ENCODE measurements at places on chromosomes 4 and X.

GRCh38 chr4:142598132-142598531, 248.0 kb downstream of the INPP4B start:
- no peak for DNase-seq

GRCh38 chr4:152634110-152634760, 45.6 kb downstream of the TMEM154 start:
- DNase-seq, result no peak

GRCh38 chrX:136829413-136829812, 48.7 kb upstream of the ARHGEF6 start:
- no peak for DNase-seq

DNA sequence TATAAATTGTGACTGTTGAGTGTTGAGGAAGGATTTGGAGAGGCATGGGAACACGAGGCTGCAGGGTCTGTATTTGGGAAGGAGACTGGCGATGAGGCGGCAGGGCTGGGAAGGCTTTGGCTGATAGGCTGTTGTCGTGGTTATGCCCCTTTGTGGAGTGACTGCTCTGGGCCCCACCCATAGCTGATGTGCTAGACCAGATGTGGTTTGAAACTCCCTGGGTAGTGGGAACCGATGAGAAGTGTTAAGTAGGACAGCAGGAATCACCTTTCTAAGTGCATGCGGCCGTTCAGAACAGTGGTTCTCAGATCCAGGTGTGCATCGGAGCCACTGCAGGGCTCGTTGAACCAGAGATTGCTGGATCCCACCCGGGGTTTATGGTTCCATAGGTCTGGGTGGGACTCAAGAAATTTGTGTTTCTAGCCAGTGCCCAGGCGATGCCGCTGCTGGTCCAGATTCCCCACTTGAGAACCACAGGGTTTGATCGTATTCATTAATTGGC, 42.3 kb downstream of the TBC1D14 start:
- no peak for DNase-seq

GRCh38 chr4:185931986-185932385, 120.0 kb upstream of the SORBS2 start:
- no peak for DNase-seq

DNA sequence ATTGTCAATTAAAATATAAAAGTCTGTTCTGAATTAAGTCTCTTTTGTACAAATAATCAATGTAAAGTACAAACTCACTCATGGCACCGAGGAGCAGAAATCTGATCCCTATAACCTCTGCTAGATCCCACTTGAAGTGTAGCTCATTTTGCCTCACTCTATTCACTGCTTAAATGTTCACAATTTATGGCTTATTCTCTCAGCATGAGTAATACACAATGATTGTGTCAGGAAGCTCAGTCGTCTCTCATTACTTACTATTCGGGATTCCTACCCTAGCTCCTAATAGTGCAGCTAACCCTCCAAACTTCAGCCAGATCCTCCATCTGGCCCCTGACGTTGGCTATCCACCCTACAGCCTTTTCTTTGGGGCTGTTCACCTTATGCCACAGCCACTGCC, 4.7 kb upstream of the AMMECR1 start:
- no peak for DNase-seq

GRCh38 chr4:85803856-85804255, 328.9 kb downstream of the ARHGAP24 start:
- DNase-seq, result no peak

- DNase-seq, result no peak
Observed at GRCh38 chr4:74327762-74328161, 19.5 kb downstream of the EPGN start.

DNA sequence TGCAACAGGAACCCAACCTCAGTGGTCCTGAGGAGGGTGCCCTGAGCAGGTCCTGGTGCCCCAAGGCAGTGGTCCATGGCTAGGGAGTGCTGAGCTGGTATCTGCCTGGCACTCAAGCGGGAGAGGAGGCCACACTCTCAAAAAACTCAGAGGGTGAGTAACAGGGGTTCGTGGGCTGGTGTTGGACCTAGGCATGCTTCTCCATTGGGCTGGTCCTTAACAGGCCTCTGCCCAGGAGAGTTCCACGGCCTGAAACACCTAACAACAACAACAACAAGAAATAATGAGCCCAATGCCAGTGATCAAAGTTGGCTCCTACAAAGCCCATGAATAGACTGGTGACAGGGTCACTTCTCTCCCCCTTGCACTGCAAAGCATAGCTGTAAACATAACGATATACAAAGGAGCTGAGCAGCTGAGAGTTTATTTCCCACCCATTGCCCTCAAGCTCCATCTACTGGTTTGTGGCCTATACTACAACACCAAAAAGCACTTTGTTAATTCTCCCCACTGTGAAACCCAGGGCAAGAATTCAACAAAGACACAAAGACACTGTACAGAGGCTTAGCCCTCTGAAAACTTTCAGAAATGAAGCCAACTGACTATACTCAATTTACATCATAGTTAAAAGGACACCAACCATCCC, 736.1 kb upstream of the ADGRL3 start:
- no peak for DNase-seq

DNA sequence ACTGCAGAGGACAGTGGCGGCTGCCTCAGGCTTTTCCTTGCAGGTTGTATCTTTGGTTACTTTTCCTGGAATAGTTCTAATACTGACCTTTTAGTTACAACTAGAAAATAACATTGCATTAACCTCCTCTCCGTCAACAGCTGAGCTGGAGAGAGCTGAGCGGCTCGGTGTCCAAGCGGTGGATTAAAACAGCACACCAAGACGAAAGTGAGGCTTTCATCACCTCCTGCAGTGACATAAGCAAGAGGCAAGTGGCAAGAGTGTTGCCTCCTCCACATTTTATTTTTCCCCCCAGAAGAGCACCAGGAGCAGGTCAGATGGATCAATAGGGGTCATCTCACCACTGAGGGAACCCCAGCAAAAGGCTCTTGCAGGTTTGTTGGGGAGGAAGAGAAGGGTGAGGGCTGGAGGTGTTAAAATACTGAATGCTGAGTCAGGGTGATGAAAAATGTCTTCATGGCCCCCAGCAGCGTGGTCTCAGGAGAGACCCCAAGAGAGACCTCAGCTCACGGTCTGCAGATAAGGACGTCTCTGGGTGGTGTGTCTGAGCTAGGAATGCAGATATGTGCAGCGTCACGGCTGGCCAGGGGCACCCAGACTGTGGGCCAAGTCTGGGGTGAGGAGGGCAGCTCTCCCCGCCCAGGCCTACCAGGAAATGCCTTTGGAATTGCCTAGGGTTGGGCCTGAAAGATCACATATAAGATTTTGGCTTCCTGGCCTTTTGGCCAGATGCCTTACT, 50.3 kb downstream of the CASP3 start:
- no peak for DNase-seq

DNA sequence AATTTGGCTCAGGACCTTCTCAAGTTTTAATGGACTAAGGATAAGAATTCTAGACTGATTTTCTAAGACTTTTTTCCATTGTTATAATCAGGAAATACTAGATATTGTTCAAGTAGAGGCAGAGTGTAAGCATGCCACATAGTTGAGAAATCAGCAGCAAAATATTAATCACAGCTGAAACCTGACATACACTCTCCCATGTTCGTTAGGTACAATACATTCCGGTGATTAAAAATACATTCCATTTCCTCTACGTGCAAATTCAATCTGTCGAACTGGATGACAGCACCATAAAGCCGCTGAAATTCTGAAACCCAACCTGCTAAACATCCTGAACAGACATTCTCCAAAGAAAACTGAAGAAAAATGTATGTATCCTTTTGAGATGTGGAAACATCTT, 587.6 kb upstream of the DIPK2B start:
- DNase-seq, result no peak

DNA sequence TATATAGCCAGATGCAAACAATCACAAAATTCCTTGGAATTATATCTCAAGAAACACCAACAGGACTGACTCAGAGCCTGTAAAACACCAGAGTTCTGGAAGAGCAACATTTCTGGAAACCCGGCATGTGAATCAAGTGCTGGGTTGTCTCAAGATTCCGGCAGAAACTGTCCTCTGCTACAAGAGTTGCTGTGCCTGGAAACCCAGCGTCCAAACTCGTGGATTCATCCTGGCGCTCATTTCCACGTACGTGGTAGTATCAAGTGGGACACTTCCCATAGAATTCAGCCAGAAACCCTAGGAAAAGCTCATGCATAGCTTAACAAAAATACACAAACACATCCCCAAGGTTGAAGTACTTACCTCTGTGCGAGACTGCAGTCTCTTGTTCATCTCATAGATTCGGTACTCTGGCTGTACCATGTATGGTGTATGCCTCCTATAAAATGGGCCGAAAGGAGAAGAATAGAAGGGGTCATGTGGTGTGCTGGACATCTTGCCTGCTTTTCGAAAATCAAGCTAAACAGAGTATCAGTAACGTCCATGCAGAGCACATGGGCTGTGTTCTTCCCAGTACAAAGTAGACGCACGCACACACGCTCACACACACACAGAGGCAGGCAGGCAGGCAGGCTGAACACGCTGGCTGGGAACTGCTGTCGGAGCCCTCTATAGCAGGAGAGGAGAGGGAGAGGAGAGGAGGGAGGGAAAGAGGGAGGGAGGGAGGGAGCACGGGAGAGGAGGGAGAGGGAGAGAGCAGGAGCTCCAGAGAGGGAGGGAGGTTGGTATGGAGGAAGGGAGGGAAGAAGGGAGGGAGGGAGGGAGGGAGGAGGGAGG, at the start of gene LDB2:
LDB2 (minus strand) TSS at position 655 of the 837 bp plus-strand sequence.
- peak; percentile 53 for DNase-seq

GRCh38 chr4:121950680-121951520, 960 bp downstream of the TRPC3 start:
- no peak for DNase-seq

DNA sequence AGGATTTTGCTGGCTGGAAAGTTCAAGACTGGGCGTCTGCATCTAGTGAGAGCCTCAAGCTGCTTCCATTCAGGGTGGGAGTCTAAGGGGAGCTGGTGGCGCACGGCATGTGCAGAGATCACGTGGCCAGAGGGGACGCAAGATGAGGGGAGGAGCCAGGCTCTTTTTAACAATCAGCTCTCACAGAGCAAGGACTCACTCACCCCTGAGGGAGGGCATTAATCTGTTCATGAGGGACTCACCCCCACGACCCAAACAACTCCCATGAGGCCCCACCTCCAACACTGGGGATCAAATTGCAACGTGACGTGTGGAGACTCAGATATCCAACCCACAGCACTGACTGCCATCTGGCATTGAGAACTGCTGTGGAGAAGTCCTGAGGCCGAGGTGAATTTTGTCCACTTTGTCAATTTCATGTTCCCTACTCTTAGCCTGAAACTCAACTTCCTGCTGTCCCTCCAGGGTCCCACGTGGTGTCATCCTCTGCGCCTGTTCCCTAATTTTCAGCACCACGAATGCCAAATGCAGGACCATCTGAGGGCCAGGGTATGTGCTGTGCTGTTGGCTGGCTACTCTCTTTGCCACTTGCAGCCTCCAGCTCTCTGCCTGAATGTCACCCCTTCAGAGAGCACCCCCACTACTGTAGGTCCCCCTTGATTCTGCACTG, 5.6 kb downstream of the ZFP92 start:
- no peak for DNase-seq

- DNase-seq, result no peak
Observed at GRCh38 chrX:100449696-100450608, 39.9 kb upstream of the PCDH19 start.

DNA sequence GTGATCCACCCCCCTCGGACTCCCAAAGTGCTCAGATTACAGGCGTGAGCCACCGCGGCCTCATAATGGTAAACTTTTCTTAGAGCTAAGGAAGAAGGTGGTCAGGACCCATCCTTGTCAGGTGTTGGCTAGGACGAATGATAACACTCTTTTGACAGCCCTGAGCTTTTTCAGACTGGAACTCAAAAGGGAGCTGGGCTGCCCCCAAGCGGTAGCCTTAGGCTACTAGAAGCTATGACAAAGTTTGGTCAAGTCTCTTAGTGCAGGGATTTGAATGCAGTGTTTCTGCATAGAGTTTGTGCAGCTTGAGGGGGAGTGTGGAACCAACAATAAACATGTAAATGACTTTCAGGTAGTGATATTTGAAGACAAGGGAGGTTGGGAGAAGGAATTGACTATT, 11.8 kb upstream of the HSD17B10 start:
- no peak for DNase-seq

DNA sequence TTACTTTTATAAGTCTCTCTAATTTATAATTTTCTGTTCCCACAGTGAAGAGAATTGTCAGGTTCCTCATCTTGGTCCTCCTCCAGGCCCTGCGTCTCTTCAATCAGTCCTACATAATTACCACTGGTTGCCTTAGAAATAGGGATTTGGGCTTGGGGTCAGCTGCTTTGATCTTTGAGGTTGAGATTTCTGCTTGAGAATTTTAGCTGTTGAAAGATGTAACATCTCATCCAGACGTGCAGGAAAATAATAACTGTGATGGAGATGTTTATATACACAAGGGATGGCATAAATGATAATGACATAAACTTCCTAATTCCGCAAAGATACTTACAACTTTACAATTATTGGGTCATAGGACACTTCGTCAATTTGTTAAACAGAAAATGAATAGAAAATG, 30.3 kb downstream of the AADAT start:
- no peak for DNase-seq

- no peak for DNase-seq
Observed at GRCh38 chr4:31662951-31663350, 942.8 kb downstream of the PCDH7 start.

DNA sequence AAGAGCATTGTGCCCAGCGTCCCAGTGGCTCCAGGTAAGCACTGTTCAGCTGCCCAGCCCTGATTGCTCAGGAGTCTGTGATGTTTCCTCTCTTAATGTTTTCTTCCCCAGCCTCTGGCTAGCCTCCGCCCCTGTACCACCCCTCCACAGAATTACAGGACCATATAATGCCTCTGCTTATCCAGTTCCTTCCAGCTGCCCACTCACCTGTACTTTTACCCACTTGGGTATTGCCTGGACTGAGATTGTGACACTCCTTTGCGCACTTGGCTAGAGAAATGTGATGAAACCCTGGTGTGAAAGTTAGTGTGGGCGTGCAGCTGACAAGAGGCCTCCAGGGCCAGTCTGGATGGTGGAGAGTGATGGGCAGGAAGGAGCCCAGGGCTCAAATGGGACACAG, at the start of gene AWAT2:
AWAT2 (minus strand) TSS at position 14 of the 400 bp plus-strand sequence; CDS start at position 8, 6 bp downstream.
- no peak for DNase-seq

- peak; percentile 33 for DNase-seq
Observed at GRCh38 chr4:40916880-40917279, 167.1 kb downstream of the NSUN7 start.

- DNase-seq, result no peak
Observed at GRCh38 chr4:78167510-78167909, 110.4 kb downstream of the FRAS1 start.

- DNase-seq, result peak; percentile 34
Observed at GRCh38 chrX:56564164-56564885, 898 bp downstream of the UBQLN2 start.

DNA sequence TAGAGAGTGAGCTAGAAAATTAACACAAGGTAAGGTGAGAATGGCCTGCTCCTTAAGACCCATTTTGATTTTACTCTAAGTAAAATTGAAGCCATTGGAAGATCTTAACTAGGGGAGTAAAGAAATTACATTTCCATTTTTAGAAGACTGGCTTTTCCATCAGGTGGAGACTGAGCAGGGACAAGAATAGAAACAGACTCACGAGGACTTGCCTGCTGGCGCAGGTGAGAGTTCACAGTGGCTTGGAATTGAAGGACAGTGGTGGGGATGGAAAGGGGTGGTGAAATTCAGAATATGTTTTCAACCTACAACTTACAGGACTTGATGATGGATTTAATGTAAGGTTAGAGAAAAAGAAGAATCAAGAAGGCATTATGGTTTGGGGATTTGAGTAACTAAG, 427.4 kb downstream of the INPP4B start:
- no peak for DNase-seq

Measured in midbrain (tissue), 1 donor.